Activated T-cell treated with anti-CD3 and anti-CD28 coated beads, Interleukin-2, amount 50 U/mL, for 48 hours (primary cell): ENCODE measurements at places on chromosomes 7 and 10.

GRCh38 chr7:128934361-128935341 is 3.1 kb upstream of the IRF5 start:
- no peak for DNase-seq

GRCh38 chr7:73567846-73568685 is 10.3 kb downstream of the TBL2 start:
- no peak for DNase-seq

DNA sequence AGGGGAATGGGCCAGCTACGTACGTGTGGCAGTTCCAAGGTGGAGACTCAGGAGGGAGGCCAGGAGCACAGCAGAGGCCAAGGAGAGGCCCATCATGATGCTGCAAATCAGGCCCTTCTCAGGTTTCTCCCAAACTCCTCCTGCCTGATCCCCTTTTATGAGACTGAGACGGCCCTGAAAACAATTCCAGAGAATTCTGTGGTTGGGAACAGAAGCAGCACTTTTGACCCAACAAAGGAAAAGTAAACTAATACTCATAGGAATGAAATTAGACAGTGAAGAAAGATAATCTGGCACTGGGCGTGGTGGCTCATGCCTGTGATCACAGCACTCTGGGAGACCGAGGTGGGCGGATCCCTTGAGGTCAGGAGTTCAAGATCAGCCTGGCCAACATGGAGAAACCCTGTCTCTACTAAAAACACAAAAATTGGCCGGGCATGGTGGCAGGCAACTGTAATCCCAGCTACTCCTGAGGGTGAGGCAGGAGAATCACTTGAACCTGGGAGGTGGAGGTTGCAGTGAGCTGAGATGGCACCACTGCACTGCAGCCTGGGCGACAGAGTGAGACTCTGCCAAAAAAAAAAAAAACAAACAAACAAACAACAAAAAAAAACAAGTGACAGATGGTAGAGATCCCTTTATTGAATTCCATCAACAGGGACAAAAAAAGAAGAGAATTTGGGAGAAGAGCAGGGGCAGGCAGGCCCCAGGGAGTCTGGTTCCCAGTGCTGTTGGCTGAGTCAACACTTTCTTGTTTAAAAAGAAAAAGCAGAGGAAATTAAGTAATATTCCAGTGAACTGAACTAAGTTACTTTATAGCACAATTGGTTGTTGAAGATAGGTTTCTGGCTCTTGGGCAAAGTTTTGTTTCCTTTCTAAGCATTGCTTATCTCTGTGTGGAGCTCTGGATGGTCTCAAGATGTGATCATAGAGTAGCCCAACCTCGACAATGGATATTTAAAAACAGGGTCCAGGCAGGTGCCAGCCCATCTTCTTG is at the start of gene CCL26:
CCL26 (minus strand) TSS at position 131 of the 997 bp plus-strand sequence; CDS start at position 96, 35 bp downstream.
- no peak for DNase-seq

- peak; percentile 76 for DNase-seq
These were observed 1.3 kb upstream of the CUL1 start for GRCh38 chr7:148697256-148698006.

- peak; percentile 23 for DNase-seq
These were observed 561 bp downstream of the FGFR2 start for GRCh38 chr10:121597504-121598262.

DNA sequence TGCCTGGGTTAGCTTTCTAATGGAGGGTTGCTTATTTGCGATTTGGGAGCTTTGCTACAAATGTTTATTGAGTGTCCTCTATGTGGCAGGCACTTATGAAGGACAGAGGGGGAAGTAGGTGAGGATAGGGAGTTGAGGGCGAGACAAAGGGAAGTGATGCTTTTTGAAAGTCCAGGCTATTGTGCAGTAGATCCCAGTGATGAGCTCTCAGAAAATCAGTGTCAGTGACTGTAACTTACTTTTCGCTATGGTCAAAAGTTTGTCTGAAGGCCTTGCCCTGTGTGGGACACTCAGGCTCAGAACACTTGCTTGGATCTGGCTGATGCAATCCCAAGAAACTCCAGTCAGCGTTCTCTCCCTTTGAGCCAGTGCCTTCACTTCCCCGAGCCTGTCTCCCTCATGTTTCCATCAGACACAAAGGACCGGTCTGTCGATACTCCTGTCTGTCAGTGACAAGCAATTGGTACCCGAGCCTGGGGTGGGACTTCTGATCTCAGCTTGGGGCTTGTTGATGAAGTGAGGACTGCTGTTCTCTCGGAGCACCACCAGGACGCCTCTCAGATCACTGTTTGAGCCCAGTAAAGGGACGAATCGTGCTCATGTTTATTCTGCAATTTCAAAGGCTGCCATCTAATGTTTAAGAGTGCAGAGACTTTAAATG is 63.1 kb upstream of the SORCS3 start:
- no peak for DNase-seq

DNA sequence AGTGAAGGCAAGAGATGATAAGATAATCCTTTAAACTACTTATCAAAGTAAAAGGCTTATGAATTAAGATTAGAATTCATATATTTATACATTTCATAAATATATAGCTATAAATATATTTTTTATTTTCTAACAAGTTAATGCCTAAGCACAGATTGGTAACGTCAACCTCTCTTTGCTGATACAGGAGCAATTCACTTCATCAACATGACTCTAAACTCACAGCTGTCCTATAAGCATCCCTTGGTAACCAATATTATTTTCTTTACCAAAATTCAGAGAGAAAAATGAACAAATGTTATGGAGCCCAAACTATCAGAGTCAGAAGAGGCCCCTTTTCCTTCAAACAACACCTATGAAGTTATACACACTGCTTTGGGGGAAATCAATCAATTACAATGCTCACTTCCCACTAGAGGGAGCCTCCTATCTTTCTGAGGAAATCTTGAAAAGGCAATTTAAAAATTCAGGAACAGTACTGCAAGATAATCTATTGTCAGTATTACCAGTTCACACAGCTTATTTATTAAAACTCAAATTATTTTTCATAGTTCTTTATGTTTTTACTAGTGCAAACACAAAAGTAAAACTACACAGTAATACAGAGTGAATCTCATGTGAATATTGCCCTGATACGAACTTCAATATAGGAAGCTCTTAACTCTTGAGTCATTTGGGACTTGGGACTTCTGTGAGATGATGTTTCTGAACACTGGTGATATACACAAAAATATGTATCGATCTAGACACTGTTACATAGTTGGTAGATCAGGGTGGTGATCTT is 51.0 kb upstream of the NOBOX start:
- no peak for DNase-seq

GRCh38 chr7:29457141-29457561 is 106.5 kb upstream of the PRR15 start:
- no peak for DNase-seq

DNA sequence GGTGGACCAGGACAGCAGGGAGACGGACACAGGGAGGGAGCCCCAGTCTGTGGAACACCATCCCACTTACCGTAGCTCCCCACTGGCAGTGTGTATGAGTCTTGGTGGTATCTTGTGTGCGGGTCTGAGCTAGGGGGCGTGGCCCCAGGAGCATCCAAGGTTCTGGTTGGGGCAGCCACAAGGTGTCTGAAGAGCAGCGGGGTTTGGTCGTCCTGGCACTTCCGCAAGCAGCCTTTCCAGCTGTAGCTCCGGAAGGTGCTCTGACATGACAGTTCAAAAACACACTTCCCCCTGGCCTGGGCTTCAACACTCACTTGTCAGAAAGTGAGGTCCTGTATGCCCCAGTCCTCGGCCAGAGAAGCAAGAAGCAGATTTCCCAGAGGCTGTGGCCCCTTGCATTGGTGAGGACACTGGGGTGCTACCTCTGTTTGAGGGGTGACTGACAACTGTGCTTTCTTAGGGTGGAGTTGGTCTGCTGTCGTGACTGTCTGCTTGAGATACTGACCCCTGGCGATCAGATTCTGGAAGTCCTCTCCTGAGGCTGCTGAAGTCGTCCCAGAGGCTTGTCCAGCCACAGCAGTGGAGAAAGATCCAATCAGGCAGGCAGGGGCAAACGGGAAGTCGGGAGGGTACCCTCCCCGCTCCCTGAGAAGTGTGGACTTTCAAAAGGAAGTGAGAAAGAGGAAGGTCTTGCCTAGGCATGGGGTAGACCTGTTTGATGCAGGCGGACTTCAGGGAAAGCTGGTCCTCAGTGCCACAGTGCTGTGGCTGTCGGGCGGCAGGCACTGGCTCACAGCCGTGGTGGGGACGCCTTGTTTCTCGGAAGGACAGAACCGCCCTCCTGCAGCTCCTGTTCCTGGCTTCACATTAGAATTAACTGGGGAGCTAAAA is 51.4 kb upstream of the PFKFB3 start:
- DNase-seq: peak; percentile 65

- no peak for DNase-seq
These were observed 34.5 kb downstream of the ITPRIP start for GRCh38 chr10:104303594-104304355.

- DNase-seq: no peak
These were observed 10.6 kb downstream of the ZCCHC24 start for GRCh38 chr10:79434821-79435251.

DNA sequence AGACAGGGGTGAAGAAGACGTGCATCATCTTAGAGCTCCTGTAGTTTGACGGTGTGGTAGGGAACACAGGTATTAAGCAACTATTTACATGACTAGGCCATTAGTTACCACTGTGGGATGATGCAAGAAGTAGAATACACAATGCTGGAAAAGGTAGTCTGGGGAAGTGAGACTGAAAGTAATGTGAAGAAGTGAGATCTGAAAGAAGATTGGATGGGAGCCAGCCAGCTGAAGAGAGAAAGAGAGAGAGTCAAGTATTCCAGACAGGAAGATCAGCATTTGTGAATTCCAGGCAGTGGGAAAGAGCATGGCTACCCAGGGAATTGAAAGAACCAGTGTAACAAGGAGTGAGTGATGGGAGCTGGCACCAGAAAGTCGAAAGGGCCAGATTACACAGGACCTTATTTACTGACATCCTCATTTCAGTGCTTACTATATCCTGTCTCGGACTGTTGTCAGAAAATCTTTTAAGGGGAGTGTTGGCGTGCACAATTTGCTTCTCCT is 4.0 kb upstream of the CFAP58 start:
- no peak for DNase-seq

GRCh38 chr7:104979167-104979841 is 34.7 kb upstream of the KMT2E start:
- DNase-seq: no peak

DNA sequence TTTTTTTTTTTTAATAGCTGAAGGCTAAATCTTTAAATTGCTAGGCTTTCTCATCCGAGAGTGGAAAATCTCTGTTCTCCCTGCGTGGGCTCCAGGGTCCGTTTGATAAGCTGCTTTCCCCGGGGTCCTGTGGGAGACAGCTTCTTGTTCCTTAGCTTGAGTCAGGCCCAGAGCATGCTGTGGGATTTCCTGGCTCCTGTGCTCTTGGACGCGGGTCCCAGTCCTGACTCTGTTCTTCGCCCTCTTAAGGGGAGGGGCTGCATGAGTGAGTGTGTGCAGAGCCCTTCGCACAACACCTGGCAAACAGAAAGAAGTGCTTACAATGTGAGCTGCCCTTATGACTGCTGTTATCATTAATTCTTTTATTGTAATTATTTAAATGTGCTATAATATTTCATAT is 133.5 kb downstream of the TACC2 start:
- no peak for DNase-seq

DNA sequence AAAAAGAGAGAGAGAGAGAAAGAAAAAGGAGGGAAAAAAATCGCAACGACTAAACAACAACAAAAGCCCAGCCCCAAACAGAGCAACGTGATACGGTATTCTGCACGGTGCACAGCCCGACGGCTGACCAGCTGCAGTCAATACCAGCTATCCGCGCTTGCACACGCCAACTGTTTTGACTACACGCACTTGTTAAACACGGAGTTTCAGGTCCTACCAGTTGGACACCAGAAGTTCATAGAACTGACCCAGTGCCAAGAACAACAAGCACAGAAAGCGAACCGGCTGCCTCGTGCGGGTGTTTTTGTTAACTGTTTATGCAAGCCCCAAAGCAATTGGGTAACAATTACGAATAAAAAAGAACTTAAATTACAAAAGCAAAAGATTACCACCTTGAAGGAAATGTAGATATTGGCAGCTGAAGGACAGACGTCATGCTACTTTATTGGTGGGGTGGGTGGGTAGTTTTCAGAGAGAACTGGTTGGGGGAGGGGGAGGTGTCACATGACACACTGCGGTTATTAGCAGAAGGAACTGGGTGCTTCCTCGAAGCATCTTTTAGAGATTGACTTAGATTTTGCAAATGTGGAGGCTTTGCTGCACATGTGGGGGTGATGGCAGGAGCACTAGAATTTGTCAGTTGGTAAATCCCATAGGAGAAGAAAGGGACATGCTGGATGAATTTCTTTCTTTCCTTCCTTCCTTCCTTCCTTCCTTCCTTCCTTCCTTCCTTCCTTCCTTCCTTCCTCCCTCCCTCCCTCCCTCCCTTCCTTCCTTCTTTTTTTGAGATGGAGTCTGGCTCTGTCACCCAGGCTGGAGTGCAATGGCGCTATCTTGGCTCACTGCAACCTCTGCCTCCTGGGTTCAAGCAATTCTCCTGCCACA is 110.6 kb upstream of the EFCAB10 start:
- DNase-seq: peak; percentile 41

DNA sequence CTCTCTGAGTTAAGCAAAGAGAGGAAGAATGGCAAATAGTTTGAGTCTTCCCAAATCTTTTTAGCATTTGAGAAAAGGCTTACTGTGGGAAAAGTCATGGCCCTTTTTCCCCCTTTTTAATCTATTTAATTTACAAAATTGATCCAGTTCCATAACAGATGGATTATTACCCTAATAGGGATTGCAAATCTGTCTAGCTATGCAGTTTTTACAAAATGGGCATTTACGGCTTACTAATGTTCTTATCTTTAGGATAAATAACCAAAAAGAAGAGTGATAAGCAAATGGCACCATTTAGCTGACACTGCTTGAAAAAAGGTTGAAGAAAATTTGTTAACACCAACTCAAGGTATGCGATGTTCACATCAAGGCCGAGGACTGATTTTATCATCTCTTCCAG is 169.7 kb downstream of the SKAP2 start:
- no peak for DNase-seq

- DNase-seq: no peak
These were observed 652.4 kb downstream of the CNTNAP2 start for GRCh38 chr7:146768957-146769356.

DNA sequence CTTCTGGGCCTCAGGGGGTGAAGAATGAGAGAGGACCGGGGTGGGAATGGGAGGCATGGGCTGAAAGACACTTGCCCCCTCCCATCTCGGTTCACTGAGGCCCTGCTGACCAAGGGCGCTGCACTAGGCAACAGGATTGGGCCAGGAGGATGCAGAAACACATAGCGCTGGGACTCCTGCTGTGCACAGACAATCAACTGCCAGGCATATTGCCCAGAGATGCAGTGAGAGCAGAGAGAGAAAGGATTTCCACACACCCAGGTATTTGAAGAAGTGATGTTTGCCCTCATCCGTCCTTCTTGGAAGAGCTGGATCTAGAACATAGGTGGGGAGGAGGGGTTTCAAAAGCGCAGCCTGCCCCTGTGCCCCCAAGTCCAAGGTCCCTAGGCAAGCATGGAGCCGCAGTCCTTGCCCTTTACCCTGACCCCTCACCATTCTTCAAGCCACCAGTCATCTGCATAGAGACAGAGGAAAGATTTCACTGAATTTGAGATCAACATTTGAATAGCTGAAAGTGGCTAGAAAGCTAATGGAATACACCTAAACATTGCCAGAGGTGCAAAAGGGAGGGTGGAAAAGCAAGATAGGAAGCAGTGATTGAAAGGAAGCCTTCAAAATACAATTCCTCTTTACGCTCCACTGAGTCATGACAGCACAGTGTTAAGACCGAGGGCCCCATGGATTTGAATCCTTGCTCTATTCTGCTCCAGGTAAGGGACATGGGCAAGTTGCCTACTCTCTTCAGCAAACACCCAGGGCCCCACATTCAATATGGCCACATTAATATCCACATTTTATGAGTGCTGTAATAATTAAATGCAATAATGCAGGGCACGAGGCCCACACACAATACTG is 44.2 kb upstream of the TNS3 start:
- DNase-seq: no peak
